ENCODE measurements at places on chromosomes 4 and X.

DNA sequence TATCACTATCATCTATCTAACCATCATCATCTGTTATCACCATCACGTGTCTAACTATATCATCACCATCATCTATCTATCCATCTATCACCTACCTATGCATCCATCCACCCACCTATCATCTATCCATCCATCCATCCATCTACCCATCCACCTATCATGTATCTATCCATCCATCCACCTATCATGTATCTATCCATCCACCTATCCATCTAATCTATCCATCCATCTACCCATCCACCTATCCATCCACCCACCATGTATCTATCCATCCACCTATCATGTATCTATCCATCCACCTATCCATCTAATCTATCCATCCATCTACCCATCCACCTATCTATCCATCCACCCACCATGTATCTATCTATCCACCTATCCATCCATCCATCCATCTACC is 316.7 kb downstream of the DHRSX start:
- DNase-seq, result no peak

DNA sequence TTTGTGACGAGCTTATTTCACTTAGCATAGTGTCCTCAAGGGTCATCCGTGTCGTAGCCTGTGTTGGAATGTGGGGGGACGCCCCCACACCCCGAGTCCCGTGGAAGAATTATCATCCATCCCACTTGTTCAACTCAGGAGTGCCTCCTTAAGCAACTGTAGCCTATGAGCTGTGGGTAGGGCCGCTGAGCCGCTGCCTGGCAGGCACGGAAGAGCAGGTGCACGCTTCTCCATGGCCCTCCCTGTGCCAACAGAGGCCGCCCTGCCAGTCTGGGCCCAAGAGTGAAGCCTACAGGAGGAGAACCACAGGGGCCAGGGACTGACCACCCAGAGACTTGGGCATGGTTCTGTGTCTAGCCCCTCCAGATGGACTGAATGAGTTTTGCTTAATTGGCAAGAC is 2.3 kb upstream of the RGS12 start:
- no peak for DNase-seq

DNA sequence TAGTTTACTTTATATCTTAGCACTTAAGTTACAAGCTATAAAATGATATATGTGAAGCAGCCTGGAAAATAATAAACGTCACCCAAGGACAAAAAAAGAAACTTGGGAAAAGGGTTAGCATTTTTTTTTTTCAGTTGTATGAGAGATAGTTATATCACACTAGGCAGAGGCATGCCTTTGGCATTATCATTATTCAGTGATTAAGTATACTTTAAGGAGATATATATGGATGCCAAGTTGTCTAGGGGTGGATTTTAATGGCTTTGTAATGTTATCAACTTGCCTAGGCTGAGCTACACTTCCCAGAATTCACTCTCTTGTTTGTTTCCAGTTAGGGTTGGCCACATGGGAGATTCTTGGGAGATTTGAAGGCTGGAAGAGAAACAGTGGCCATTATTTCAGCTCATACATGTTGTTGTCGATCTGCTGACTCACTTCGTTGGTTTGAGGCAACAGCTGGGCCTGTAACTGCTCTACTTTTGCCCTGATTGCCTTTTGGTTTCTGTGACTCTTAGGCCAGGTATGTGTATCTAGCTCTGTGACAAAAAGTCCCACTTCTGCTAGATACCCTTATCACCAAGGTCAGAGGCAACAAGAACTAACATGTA is 11.5 kb upstream of the SRPX start:
- peak; percentile 35 for DNase-seq

GRCh38 chr4:174517502-174518445 is 4.5 kb downstream of the HPGD start:
- no peak for DNase-seq

DNA sequence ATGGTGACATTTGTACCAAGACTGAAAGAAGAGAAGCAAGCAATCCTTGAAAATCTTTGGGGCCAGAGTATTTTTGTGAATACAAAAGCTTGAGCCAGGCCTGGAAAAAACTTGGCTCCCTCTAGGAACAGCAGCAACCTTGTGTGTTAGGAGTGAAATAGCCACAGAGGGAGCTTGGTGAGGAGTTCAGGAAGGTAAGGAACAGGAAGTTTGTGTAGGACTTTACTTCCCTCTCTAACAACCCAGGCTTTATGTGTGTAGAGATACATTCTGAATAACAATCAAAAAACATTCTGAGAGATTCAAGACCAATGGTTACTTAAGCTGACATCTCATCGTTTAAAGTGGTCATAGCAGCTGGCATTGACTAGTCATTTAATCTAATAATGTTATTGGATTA is 668.5 kb downstream of the PCDH18 start:
- DNase-seq, result no peak

GRCh38 chr4:76504613-76505465 is 69.8 kb downstream of the SHROOM3 start:
- DNase-seq, result peak; percentile 61

GRCh38 chr4:99447079-99447478 is 11.9 kb upstream of the ADH7 start:
- DNase-seq, result peak; percentile 52

GRCh38 chrX:1763294-1763693 is 148.4 kb downstream of the ASMT start:
- DNase-seq, result no peak

DNA sequence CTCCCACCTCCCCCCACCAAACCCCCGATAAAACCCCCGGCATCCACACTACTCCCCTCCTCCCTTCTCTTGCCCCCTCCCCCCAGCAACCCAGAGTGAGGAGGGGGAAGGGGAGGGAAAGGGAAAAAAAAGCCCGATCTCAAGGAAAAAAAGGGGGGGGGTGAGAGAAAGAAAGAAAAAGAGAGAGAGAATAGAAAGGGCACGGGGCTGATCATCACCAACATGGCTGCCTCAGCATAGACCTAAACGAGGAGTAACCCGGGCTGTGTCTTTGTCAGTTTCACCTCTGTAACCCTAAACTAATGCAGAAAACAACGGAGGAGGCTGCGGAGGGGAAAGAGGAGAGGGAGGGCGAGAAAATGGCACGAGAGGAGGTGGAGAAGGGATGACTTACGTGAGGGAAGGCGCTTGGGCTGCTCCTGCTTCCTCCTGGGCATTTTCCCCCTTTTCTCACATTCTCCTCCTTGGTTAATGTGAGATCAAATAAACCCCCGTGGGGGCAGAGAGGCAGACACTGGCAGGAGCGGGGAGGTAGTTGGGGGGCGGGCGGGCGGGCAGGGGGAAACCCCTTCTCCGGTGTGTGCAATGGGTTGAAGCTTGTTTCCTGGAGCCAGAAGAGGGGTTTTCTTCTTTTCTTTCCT is 532 bp downstream of the ZNF827 start:
- peak; percentile 44 for DNase-seq

DNA sequence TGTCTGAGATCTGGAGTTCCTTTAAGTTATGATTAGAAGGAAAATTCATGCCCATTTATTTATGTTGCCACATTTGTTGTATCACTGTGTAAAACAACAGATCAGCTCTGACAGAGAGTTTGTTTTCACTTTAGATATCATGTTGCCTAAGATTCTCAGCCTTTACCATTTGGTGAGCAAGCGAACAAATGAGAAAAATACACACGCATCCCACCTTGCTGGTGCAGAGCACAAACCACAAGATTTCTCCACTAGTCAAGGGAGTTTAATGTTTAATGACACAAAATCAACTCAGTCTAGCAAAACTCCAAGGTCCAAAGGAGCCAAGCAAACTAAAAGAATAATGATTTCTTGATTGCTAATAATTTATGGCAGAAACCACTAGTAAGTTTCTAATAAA is 27.7 kb downstream of the FGF5 start:
- no peak for DNase-seq

DNA sequence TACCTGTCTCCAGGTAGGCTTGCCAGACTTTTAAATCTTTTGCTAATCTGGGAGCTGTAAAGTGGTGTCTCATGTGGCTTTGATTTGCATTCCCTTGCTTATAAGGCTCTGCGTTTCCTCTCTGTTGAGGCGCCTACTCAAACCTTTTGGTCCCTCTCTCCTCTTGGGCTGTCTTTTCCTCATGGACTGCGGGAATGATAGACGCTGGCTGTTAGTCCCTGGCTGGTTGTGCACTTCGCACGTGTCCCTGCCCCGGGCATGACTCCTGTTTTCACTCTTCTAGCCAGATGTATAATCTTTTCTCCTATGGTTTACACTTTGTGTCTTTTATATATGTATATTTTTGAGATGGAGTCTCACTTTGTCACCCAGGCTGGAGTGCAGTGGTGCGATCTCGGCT is 39.7 kb downstream of the RGS12 start:
- no peak for DNase-seq
